ENCODE measurements at places on chromosomes 2 and 18. TPM values are rescaled to one million over a fixed set of nuclear protein-coding genes. Genes with fewer than 3 reads are reported as not detected.
A peak's percentile ranks its signal among the peaks of the same experiment; 100 is the strongest.

SMYD5 gene
- 18.9 TPM for total RNA-seq

USP40 gene
- 32.7 TPM for total RNA-seq

GRCh38 chr18:79712206-79712857 lies 32.7 kb downstream of the CTDP1 start:
- DNase-seq, result no peak
- H3K27ac ChIP-seq, result no peak overlapping the region
- no peaks in the 10 kb centered on the region for H3K4me1 ChIP-seq
- H3K27me3 ChIP-seq, result no peaks in the 10 kb centered on the region
- no peak overlapping the region for H3K4me3 ChIP-seq

DNA sequence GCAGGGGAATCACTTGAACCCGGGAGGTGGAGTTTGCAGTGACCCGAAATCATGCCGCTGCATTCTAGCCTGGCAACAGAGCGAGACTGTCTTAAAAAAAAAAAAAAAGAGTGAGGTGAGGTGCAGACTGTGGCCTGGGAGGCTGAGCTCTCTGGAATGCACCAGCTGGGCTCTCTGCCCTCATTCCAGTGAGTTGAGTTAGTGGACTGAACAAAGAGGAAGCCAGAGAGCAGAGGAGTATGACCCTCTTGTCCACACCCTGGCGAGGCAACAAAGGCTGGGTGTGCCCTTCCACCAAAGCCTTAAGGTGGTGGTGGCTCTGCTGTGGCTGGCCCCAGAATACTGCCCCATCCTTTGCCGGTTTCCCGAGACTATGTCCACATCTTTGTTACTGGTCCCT lies 71.3 kb upstream of the ACKR3 start:
- H3K27ac ChIP-seq, result no peak overlapping the region
- H3K4me3 ChIP-seq, result no peak overlapping the region
- no peaks in the 10 kb centered on the region for H3K4me1 ChIP-seq
- DNase-seq, result no peak
- no peaks in the 10 kb centered on the region for H3K27me3 ChIP-seq

- H3K27ac ChIP-seq, result peak overlapping the region; percentile 11
- no peaks in the 10 kb centered on the region for H3K36me3 ChIP-seq
- DNase-seq, result no peak
Observed at GRCh38 chr2:191617575-191617974, 60.4 kb upstream of the NABP1 start.

GRCh38 chr2:142874293-142874814 lies 3.1 kb upstream of the KYNU start:
- peak overlapping the region; percentile 54 for H3K27ac ChIP-seq
- no peaks in the 10 kb centered on the region for H3K4me1 ChIP-seq
- no peaks in the 10 kb centered on the region for H3K27me3 ChIP-seq
- no peak overlapping the region for H3K4me3 ChIP-seq

DNA sequence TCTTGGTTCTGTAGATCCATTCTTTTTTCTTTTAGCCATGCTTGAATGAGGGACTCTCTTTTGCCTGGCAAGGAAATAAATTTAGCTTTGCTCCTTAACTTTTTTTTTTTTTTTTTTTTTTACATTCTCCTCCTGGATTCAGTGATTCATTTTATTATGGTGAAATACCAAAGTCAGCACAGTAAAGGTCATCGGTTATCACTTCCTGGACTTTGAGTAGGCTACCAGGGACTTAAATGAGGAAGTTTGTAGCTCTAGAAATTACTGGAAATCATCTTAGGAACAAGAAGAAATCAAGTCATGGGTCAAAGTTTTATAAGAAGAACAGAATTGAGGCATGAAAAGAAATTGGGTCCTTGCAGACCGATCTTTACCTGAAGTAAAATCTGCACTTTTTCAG lies 75.0 kb downstream of the SOCS6 start:
- H3K27me3 ChIP-seq, result no peaks in the 10 kb centered on the region
- peaks cover 2% of the 10 kb centered on the region for H3K4me1 ChIP-seq
- H3K27ac ChIP-seq, result peak overlapping the region; percentile 69
- no peak for DNase-seq

DNA sequence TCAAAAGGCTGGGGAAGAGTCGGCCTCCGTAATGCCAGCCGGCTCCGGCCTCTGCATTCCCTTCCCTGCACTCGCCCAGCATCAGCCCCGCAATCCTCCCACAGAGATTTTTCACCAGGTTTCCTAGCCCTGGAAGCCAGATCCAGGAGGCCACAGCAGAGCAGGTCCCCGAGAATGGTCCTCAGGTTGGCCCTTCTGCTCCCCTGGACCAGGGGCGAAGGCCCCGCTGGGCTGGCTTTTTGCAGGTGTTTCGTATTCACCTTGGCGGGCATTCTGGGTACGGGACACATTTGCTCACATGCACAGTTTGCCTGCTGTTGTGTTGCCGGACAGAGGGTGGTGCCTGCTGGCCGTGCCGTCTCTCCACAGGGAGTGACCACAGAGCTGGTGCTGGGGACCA lies 309.5 kb downstream of the NDUFA10 start:
- no peaks in the 10 kb centered on the region for H3K27me3 ChIP-seq
- no peaks in the 10 kb centered on the region for H3K36me3 ChIP-seq
- DNase-seq, result no peak
- no peaks in the 10 kb centered on the region for H3K4me1 ChIP-seq
- no peak overlapping the region for H3K27ac ChIP-seq

GRCh38 chr18:801137-801536 lies 10.9 kb downstream of the YES1 start:
- no peaks in the 10 kb centered on the region for H3K36me3 ChIP-seq
- no peak overlapping the region for H3K4me3 ChIP-seq
- no peaks in the 10 kb centered on the region for H3K27me3 ChIP-seq
- no peak overlapping the region for H3K27ac ChIP-seq
- H3K4me1 ChIP-seq, result peaks cover 17% of the 10 kb centered on the region

GRCh38 chr2:34806396-34806795 lies 1207.3 kb upstream of the FAM98A start:
- H3K4me1 ChIP-seq, result no peaks in the 10 kb centered on the region
- no peak for DNase-seq
- no peak overlapping the region for H3K27ac ChIP-seq
- H3K4me3 ChIP-seq, result no peak overlapping the region
- H3K36me3 ChIP-seq, result no peaks in the 10 kb centered on the region

GRCh38 chr18:31513189-31513935 lies 15.4 kb downstream of the DSG2 start:
- no peak overlapping the region for H3K27ac ChIP-seq
- H3K4me3 ChIP-seq, result no peak overlapping the region
- no peaks in the 10 kb centered on the region for H3K27me3 ChIP-seq
- H3K4me1 ChIP-seq, result no peaks in the 10 kb centered on the region
- DNase-seq, result no peak
- H3K36me3 ChIP-seq, result no peaks in the 10 kb centered on the region

DNA sequence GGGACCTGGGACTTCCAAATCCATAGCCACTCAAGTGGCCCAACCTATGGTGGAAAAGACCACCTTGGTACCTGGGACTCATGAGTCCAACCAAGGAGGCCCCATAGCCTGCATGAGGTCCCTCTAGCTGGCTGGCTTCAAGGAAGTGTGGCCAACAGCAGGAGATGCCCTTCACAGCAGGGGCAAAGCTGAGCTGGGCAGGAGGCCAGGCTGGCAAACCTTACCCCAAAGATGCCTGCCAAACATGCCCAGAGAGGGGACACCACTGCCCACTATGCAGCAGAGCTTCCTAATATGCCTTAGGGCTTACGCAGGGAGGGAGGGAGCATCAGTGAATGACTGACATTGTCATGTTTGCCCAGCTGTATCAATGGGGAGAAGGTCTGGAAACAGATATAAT lies 188.0 kb upstream of the GLI2 start:
- no peak overlapping the region for H3K4me3 ChIP-seq
- H3K36me3 ChIP-seq, result no peaks in the 10 kb centered on the region
- no peaks in the 10 kb centered on the region for H3K27me3 ChIP-seq
- peaks cover 2% of the 10 kb centered on the region for H3K4me1 ChIP-seq
- no peak overlapping the region for H3K27ac ChIP-seq
- DNase-seq, result no peak

SERPINB4 gene
- total RNA-seq, result not detected

DNA sequence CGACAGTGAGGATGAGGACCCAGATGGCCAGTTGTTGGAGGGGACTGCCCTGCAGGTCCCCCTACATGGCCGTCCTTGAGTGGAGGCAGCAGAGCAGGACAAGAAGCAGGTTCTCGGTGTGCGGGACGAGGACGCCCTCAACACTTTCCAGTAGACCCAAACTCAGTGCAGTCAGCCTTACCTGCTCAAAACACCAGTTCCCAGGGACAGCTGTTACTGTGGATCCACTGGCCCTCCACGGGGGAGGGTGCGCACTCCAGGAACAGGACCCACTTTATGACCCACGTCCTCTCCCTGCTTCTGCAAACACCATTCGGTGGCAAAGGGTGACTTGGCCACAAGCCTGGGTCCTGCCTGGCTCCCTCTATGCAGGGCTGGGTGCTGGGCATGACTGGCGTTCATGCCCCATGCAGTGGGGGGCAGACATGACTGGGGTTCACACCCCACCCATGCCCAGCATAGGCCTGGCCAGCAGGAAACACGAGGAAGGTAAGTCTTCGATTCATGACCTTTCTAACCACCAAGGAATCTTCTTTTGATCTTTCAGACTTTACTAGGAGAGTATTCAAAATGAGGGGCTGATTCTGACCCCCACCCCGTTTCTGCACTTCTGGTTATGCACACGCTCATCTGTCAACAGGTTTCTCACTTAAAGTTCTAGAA lies 233.7 kb downstream of the HDAC4 start:
- H3K36me3 ChIP-seq, result no peaks in the 10 kb centered on the region
- no peak for DNase-seq
- H3K27me3 ChIP-seq, result no peaks in the 10 kb centered on the region
- no peaks in the 10 kb centered on the region for H3K4me1 ChIP-seq

DNA sequence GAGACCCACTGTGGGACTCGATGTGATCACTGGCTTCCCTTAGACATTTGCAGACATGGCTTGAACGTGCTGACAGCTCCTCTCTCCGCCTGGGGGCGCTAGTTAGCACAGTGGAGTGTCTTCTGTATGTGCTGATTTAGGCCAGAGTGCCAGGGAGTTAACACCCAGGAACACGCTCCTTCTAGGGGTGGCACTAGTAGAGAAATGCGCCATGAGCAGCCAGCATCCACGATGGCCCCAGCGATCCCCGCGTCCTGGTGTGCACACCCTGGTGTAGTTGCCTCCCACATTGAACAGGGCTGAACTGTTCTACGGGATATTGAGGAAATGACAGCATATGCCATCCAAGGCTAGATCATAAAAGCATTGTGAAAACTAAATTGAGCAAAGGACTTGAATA lies 11.4 kb upstream of the NMUR1 start:
- no peak overlapping the region for H3K27ac ChIP-seq
- no peaks in the 10 kb centered on the region for H3K4me1 ChIP-seq
- no peak for DNase-seq
- H3K36me3 ChIP-seq, result no peaks in the 10 kb centered on the region

GRCh38 chr18:52652391-52652790 lies 312.4 kb downstream of the DCC start:
- no peaks in the 10 kb centered on the region for H3K27me3 ChIP-seq
- no peak overlapping the region for H3K27ac ChIP-seq
- H3K4me1 ChIP-seq, result no peaks in the 10 kb centered on the region

DNA sequence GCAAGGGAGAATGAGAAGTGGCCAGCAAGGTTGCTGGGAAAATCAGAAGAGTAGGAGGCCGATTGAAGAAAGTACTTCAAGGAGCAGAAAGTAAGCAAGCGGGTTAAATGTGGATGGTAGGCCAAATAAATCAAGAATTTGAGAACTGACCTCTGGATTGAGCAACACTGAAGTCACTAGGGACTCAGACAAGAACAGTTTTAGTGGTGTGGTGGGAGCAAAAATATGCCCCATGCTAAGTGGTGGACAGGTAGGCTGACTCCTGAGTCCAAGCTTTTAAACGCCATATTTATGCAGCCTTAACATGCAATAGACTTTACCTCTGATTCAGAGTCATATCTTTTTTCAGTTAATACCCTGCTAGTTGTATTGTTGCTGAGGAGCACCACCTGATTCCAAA lies 4.5 kb downstream of the TRABD2A start:
- no peak overlapping the region for H3K4me3 ChIP-seq
- DNase-seq, result no peak
- no peaks in the 10 kb centered on the region for H3K36me3 ChIP-seq
- no peaks in the 10 kb centered on the region for H3K4me1 ChIP-seq
- H3K27me3 ChIP-seq, result peaks cover 5% of the 10 kb centered on the region
- no peak overlapping the region for H3K27ac ChIP-seq

CYBRD1 gene
- 35.6 TPM for total RNA-seq

COL6A3 gene
- total RNA-seq, result 28.4 TPM

GRCh38 chr18:39958876-39959275 lies 1996.2 kb upstream of the PIK3C3 start:
- no peaks in the 10 kb centered on the region for H3K36me3 ChIP-seq
- DNase-seq, result no peak
- H3K4me3 ChIP-seq, result no peak overlapping the region
- H3K4me1 ChIP-seq, result no peaks in the 10 kb centered on the region

RALBP1 gene
- total RNA-seq, result 64.9 TPM

IL36B gene
- not detected for total RNA-seq

GRCh38 chr2:175309799-175310198 lies 128.3 kb upstream of the ATP5MC3 start:
- H3K27ac ChIP-seq, result no peak overlapping the region
- no peak overlapping the region for H3K4me3 ChIP-seq
- H3K27me3 ChIP-seq, result no peaks in the 10 kb centered on the region
- H3K36me3 ChIP-seq, result no peaks in the 10 kb centered on the region
- DNase-seq, result no peak

COLEC12 gene
- 1.9 TPM for total RNA-seq

THSD7B gene
- 0.29 TPM for total RNA-seq

GYPC gene
- total RNA-seq, result 7.1 TPM

DNA sequence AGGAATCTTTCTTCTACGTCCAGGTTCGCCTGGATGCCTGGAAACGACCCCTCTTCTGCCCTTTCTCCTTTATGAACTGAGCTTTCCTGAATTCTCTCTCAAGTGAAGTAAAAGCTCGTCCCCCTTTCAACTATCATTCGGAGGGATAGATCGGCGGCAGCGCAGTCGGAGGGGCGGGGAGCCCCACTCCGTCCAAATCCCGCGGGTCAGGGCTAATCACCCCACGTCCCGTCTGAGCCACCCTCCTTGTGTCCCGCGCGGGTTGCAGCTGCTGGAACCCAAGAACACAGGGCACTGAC lies 367 bp downstream of the FBXO48 start:
- H3K36me3 ChIP-seq, result no peaks in the 10 kb centered on the region
- peak overlapping the region; percentile 80 for H3K4me3 ChIP-seq
- DNase-seq, result no peak
- H3K27ac ChIP-seq, result peak overlapping the region; percentile 82
- H3K4me1 ChIP-seq, result peaks cover 5% of the 10 kb centered on the region

GRCh38 chr2:189267925-189268579 lies 88.5 kb upstream of the COL5A2 start:
- H3K36me3 ChIP-seq, result no peaks in the 10 kb centered on the region
- DNase-seq, result no peak
- H3K4me3 ChIP-seq, result no peak overlapping the region
- no peak overlapping the region for H3K27ac ChIP-seq

RPE gene
- total RNA-seq, result 71.6 TPM

CXCR1 gene
- total RNA-seq, result 0.13 TPM

SPAG16 gene
- total RNA-seq, result 18.6 TPM

- no peak overlapping the region for H3K27ac ChIP-seq
- H3K27me3 ChIP-seq, result no peaks in the 10 kb centered on the region
- H3K4me1 ChIP-seq, result no peaks in the 10 kb centered on the region
Observed at GRCh38 chr18:5732318-5732717, 163.0 kb downstream of the TMEM200C start.

Data from colonic mucosa (tissue), 4 donors.